ENCODE measurements at places on chromosomes 13 and 19.

DNA sequence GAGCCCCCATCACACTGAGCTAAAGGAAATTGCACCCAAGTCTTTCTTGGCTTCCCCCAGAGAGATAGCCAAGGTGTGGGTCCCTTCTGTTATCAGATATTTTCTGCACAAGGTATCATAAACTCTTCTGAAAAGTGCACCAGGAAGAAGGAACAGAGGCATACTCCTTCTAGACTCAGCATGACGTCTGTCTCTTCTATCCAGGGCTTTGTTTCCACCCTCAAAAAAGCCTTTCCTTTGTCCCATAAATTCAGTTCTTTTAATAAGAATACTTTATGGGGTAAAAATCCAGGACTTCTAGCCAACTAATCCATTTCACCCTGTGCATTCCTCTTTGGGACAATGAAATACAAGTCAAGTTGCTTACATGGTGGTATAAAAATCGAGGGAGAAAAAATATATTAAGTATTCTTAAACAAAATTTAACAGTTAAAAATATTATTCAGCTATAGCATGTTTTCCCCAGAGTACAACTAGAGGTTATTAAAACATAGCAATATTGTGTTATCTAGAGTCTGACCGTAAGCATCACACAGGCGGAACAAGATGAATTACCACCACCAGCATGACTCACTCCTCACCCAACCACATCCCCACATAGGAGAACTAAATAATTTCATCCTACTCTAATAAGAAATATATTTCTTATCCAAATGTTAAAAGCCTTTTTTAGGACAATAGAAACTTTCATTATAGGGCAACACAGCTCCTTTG is 79.9 kb upstream of the GPC6 start:
- DNase-seq, result no peak

DNA sequence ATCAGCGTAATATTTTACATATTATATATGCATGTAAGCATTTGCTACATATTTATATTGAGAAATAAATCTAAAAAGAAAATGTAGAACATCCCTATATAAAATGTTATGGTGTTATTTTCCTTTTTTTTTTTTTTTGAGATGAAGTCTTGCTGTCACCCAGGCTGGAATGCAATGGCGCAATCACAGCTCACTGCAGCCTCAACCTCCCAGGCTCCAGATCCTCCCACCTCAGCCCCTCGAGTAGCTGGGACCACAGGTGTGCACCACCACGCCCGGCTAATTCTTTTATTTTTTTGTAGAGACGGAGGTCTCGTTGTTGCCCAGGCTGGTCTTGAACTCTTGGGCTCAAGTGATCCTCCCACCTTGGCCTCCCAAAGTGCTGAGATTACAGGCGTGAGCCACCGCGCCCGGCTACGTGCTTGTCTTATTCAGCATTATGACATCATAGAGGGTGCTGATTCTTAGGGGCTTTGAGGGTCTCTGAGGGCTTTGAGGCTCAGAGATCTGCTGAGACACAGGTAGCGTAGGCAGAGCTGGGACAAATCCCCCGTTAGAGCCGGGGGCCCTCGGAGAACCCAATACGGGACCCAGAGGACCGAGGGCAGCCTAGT is 101.9 kb downstream of the GADD45B start:
- DNase-seq, result peak; percentile 29

- DNase-seq, result peak; percentile 3
These were observed 260.9 kb downstream of the MTUS2 start for GRCh38 chr13:29081036-29081435.

GRCh38 chr13:113186061-113186900 is 22.2 kb downstream of the PCID2 start:
- peak; percentile 35 for DNase-seq

DNA sequence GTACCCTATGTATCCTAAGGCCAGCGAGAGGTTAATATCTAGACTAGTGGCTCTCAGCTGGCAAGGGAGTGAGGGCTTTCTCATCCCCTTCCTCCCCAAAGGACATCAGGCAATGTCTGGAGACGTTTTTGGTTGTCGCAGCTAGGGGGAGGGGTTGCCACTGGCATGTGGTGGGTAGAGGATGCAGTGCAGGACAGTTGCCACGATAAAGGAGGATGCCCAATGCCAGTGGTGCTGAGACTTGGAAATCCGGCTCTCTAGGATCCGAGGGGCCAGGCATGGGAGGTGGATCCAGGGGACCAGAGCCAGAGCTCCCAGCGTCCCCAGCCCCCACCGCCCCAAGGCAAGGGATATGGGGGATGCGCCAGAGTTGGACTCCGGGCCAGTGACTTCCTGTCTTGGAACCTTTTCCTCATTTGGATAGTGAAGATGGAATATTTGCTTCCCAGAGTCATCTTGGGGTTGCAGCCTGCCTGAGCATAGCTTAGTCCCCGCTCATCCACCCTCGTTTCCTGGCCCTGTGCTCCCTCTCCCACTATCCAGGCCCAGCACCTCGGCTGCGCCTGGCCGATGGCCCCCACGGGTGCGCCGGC is 4.9 kb downstream of the SSC5D start:
- peak; percentile 89 for DNase-seq

GRCh38 chr13:73870036-73870741 is 264.0 kb downstream of the KLF12 start:
- DNase-seq, result no peak

All from EH (cell line).